ENCODE measurements at places on chromosomes 7 and 10.
A peak's percentile ranks its signal among the peaks of the same experiment; 100 is the strongest.

DNA sequence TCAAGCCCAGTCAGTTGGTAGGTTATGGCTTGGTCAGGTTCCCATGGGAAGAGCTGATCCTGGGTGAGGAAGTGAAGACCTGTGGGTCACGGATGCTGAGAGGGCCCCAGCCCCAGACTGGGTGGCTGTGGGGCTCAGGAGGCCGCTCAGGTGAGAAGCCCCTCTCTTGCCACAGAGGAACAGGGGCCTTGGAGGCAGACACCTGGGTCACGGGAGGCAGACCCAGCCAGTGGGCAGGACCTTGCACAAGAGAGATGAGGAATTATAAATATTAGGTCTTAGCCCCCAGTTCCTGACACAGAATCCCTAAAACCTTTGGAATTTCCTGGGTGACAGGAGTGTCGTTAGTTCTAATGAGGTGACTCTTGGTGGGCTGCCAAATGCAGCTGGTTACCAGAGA lies 10.6 kb upstream of the CRHR2 start:
- no peaks in the 10 kb centered on the region for H3K36me3 ChIP-seq
- H3K27me3 ChIP-seq: peaks cover 3% of the 10 kb centered on the region
- DNase-seq: no peak
- H3K4me1 ChIP-seq: no peaks in the 10 kb centered on the region
- H3K27ac ChIP-seq: no peak overlapping the region

- H3K36me3 ChIP-seq: no peaks in the 10 kb centered on the region
- H3K27ac ChIP-seq: no peak overlapping the region
- no peaks in the 10 kb centered on the region for H3K27me3 ChIP-seq
- DNase-seq: no peak
Measured at GRCh38 chr7:35482231-35482630, 212.7 kb downstream of the HERPUD2 start.

DNA sequence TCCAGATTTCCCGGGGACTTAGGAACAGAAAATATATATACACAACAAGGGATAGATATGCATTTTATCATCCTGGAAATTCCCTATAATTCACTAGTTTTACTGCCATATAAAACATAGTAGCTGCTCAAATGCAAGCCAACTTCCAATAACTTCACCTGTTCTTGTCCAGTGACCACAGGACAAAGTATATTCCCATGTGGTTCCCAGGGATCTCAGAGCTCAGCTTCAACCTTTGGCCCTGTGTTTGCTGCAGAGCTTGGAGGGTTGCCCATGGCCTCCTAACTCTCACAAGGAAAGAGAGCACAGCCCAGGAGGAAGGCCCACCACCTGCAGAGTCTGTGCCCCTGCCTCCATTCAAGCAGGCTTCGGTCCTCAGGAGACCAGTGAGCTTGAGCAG lies 4.5 kb upstream of the DRGX start:
- no peak for DNase-seq
- no peak overlapping the region for H3K27ac ChIP-seq
- H3K4me3 ChIP-seq: no peak overlapping the region
- H3K4me1 ChIP-seq: no peaks in the 10 kb centered on the region

DNA sequence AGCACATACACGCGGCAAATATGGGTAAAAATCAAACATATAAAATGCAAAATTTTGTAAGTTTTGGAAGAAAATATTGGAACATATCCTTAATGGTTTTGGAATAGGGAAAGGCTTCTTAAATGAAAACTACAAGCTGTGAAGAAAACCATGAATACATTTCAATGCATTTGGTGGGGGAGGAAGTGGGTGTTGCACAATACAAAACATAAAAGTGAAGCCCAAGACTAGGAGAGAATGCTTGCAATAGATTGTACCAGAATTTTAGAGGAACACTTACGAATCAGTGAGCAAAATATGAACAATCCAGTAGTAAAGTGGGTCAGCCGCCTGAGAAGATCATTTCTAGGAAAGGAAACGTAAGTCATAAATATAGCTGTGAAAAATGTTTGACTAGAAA lies 322.6 kb upstream of the MKI67 start:
- H3K27me3 ChIP-seq: no peaks in the 10 kb centered on the region
- H3K4me1 ChIP-seq: no peaks in the 10 kb centered on the region
- no peak for DNase-seq
- no peak overlapping the region for H3K4me3 ChIP-seq

GRCh38 chr7:40350100-40350499 lies 215.3 kb downstream of the SUGCT start:
- H3K36me3 ChIP-seq: no peaks in the 10 kb centered on the region
- H3K27ac ChIP-seq: no peak overlapping the region
- no peaks in the 10 kb centered on the region for H3K4me1 ChIP-seq
- no peak for DNase-seq

GRCh38 chr10:44974082-44974627 lies 4.5 kb downstream of the DEPP1 start:
- no peak for DNase-seq
- H3K36me3 ChIP-seq: peaks cover 4% of the 10 kb centered on the region
- peak overlapping the region; percentile 7 for H3K27ac ChIP-seq
- no peaks in the 10 kb centered on the region for H3K27me3 ChIP-seq
- peak overlapping the region; percentile 51 for H3K4me3 ChIP-seq

- H3K4me1 ChIP-seq: no peaks in the 10 kb centered on the region
- H3K27ac ChIP-seq: no peak overlapping the region
- DNase-seq: no peak
- H3K36me3 ChIP-seq: no peaks in the 10 kb centered on the region
Measured at GRCh38 chr10:86651021-86651471, 3.3 kb upstream of the OPN4 start.

GRCh38 chr10:102468683-102469082 lies 17.3 kb upstream of the C10orf95 start:
- no peak overlapping the region for H3K27ac ChIP-seq
- peaks cover 2% of the 10 kb centered on the region for H3K4me1 ChIP-seq
- no peak for DNase-seq
- H3K4me3 ChIP-seq: no peak overlapping the region
- no peaks in the 10 kb centered on the region for H3K27me3 ChIP-seq
- no peaks in the 10 kb centered on the region for H3K36me3 ChIP-seq

DNA sequence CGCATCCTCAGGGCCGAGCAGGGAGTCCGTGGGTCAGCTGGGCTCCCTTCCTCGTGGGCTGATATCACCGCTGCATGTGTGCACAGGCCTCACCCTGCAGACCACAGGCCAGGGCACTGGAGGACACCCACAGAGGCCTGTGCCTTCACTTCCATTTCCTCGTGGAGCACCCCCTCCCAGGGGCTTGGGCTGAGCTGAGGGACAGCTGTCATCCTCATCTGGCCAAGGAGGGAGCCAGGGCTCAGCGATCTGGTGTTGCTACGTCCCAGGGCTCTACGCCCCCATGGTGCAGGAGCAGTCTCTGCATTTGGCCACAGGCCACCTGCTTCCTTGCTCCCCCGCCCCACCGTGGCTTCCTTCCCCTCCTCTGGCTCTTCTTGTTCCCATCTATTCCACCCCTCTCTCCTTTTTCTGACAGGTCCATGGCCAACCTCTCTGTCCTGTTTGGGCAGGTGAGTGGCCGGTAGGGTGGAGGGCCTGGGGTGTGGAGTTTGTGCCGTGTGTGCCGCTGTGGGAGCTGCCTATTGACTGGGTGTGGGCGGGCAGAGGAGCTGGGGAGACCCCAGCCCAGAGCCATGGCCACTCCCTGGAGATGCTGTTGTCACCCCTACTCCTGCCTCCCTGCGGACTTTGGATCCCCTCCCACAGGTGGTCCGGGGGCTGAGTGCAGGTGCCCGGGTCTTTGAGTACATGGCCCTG lies 8.3 kb upstream of the ASIC3 start:
- H3K4me3 ChIP-seq: no peak overlapping the region
- no peak overlapping the region for H3K27ac ChIP-seq
- DNase-seq: no peak
- peaks cover 16% of the 10 kb centered on the region for H3K36me3 ChIP-seq
- no peaks in the 10 kb centered on the region for H3K27me3 ChIP-seq

GRCh38 chr10:31035266-31035798 lies 3.7 kb upstream of the ZNF438 start:
- no peak overlapping the region for H3K27ac ChIP-seq
- H3K36me3 ChIP-seq: no peaks in the 10 kb centered on the region
- no peak for DNase-seq
- H3K4me1 ChIP-seq: peaks cover 4% of the 10 kb centered on the region
- no peak overlapping the region for H3K4me3 ChIP-seq
- no peaks in the 10 kb centered on the region for H3K27me3 ChIP-seq

DNA sequence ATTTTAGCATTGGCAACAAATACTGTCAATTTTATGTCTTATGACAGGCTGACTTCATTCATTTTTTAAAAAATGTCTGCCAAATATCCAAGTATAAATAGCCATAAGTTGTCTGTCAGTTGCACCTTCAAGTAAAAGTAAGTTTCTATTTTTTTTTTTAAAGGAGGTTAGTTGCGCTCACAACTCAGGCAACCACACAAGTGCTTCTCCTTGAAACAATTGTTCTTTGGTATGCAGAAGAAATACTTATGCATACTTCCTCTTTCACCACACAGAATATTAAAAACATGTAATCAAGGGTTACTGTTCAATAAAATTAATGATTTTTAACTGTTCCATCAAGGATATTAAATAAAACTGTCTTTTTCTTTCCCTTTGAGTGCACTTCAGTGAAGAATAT lies 97.9 kb downstream of the RTKN2 start:
- DNase-seq: no peak
- H3K27me3 ChIP-seq: no peaks in the 10 kb centered on the region
- no peak overlapping the region for H3K4me3 ChIP-seq
- H3K27ac ChIP-seq: no peak overlapping the region

- no peaks in the 10 kb centered on the region for H3K27me3 ChIP-seq
- DNase-seq: peak; percentile 83
- H3K27ac ChIP-seq: no peak overlapping the region
- H3K4me3 ChIP-seq: no peak overlapping the region
- peaks cover 15% of the 10 kb centered on the region for H3K36me3 ChIP-seq
Measured at GRCh38 chr7:873367-874002, 2.9 kb upstream of the GET4 start.

DNA sequence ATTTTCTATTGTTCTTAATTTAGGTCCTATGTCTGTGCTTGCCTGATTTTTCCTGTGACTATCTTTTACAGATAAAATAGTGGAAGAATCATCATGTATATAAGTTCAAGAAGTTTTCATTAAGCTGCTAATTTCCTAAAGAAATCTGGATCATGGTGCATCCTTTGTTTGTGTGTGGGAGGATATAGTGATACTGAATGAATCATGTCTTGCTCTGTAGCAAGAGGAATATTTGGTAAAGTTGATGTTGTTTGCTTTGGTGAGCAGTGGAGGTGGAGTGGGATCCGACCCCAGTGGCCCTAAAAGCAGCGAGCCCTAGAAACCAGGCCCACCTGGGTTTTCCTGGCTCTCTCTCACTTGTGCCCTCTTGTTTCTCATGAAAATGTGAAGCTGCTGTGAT lies 83.7 kb downstream of the CCNY start:
- H3K27ac ChIP-seq: no peak overlapping the region
- no peaks in the 10 kb centered on the region for H3K27me3 ChIP-seq
- peaks cover 20% of the 10 kb centered on the region for H3K4me1 ChIP-seq
- H3K4me3 ChIP-seq: no peak overlapping the region

DNA sequence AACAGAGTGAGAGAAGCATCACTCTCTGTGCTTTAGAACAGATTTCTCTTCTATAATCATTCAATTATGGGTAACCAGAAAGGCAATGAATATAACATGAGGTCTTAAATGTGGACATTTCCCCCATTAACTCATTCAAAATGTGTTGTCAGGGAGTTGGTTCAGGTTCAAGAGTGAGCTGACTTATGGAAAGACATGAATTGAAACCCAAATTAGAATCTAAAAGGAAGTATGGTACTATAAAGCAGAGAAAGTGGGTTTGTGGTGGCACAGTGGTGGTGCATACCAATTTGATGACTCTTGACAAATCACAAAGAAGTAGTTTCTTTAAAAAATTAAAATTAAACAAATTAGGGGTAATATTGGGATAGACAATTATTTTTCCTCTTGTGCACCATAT lies 114.6 kb upstream of the MEOX2 start:
- no peaks in the 10 kb centered on the region for H3K27me3 ChIP-seq
- no peaks in the 10 kb centered on the region for H3K36me3 ChIP-seq
- H3K4me1 ChIP-seq: no peaks in the 10 kb centered on the region
- DNase-seq: peak; percentile 13
- no peak overlapping the region for H3K4me3 ChIP-seq

DNA sequence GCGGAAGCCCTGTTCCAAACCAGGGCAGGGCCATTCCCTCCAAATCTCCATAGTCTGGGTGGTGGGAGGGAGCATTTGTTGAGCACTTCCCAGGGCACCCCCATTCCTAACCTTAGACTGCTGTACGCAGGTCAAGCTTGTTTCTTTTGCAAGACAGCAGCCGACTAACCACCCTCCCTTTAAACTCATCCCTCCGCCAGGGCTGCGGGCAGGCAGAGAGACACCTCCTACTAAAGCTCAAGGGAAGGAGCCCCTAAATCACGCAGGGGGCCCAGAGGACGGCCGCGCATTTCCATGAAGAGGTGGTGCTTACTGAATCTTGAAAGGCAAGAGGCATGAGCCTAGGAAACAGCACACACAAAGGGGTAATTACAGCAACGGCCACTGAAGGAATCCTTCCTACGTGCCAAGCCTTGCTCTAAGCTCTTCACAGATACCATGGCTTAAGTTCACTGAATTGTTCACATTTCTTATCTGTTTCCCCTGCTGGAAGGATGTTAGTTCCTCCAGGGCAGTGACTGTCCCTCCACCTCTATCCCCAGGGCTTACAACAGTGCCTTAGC lies 90.0 kb downstream of the PROSER2 start:
- no peak overlapping the region for H3K4me3 ChIP-seq
- H3K27me3 ChIP-seq: peaks cover 3% of the 10 kb centered on the region
- no peaks in the 10 kb centered on the region for H3K4me1 ChIP-seq
- no peak overlapping the region for H3K27ac ChIP-seq
- H3K36me3 ChIP-seq: no peaks in the 10 kb centered on the region

DNA sequence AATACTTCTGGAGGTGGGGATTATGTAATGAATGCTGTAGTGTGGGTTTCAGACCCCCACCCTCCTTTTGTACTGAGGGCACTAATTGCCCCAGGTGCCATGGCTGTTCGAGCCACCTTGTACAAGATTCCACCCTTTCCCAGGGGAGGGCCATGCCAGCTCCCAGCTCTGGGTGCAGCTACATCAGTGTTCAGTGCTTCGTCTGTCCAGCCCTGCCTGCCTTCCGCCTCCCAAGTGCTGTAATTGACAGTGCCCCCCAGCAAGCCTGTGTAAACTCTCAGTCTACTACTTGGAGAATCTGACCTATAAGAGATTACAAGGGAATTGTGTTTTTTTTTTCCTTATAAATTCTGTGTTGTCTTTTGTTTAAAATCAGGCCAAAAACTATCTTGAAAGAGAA lies 33.0 kb downstream of the GTF2I start:
- H3K4me3 ChIP-seq: no peak overlapping the region
- DNase-seq: no peak
- peaks cover 7% of the 10 kb centered on the region for H3K36me3 ChIP-seq
- H3K27me3 ChIP-seq: no peaks in the 10 kb centered on the region
- H3K4me1 ChIP-seq: no peaks in the 10 kb centered on the region
